ENCODE measurements at places on chromosomes 4 and X.
A peak's percentile ranks its signal among the peaks of the same experiment; 100 is the strongest.

DNA sequence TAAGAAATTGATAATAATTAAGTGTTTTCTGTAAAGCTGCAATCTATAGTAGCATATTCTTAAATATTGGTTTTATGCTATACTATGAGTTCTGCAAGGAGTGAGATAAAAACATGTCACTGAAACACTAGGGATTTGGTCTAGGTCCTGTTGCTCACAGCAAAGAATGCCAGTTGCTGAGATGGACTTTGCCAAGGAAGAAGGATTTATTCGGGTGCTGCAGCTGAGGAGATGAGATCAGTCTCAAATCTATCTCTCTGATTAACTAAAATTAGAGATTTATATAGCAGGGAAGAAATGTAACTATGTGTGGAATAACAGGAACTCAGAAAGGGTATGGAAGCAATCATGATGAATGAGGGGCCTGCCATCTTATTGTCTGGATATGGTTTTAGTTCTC is 1569.9 kb downstream of the PCDH7 start:
- DNase-seq: no peak

DNA sequence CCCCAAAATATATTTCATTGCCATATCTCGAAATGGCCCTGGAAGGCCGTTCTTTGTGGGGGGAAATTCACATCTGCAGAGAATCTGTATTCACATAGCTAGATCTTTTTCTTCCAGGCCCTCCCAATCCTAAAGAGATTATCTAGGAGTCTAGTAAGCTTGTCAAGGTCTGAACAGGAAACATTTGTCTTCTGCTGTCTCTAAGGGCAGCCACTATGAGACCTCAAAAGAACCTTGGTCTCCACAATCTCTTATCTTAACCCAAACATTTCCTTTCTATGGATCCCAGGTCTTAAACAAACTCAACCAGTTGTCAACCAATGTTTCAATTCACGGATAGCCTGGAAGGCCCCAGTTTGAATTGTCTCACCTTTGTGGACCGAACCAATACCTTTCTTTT is 45.0 kb downstream of the CRLF2 start:
- DNase-seq: no peak

DNA sequence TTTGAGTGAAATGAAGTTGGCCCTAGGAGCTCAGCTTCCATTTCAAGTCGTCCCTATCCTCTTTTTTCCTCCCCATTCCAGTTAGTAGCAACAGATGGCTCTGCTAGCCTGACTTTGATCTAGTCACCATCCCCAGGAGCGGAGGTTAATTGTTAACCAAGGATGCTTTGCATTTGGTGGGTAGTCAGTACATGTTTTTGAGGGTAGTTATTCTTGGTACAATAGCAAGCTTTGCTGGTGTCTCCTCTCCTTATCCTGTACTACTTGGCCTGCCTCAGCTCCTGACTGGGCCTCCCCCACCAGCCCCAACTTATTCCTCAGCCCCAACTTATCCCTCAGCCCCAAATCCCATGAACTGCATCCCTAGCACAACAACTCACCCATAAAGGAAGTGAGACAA is 14.8 kb upstream of the RTL5 start:
- DNase-seq: no peak

- DNase-seq: no peak
Observed at GRCh38 chr4:74814052-74814451, 19.7 kb upstream of the BTC start.

- peak; percentile 78 for DNase-seq
Observed at GRCh38 chr4:173025131-173025530, 143.5 kb upstream of the GALNT7 start.
